ENCODE measurements at places on chromosomes 1 and 21.

- DNase-seq, result no peak
Measured at GRCh38 chr1:182299728-182300616, 91.6 kb downstream of the GLUL start.

GRCh38 chr1:96329121-96329520, 392.5 kb upstream of the PTBP2 start:
- no peak for DNase-seq

GRCh38 chr1:115529216-115529897, 112.4 kb upstream of the VANGL1 start:
- no peak for DNase-seq

- no peak for DNase-seq
Measured at GRCh38 chr1:119541389-119541788, 34.4 kb downstream of the HSD3B1 start.

GRCh38 chr21:43864313-43864961, 586 bp upstream of the AGPAT3 start:
- peak; percentile 35 for DNase-seq

DNA sequence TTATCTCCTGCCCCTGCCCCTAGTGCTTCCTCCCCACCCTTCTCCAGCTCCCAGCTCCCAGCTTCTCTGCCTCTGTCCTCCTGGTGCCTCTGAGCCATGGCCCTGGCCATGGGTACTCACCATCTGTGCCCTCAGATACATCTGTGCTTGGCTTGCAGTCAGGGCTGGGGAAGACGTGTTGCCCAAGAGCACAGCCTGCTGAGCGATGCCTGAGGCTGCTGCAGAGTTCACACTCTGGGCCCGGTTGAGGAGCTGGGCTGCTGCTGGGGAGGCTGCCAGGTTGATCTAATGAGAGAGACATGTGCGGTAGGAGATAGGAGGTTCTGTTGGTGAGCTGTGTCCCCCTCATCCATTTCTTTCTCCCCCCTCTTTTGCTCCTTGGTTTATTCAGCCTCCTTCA, 49.4 kb upstream of the A3GALT2 start:
- DNase-seq, result no peak

GRCh38 chr1:97867127-97867526, 53.7 kb downstream of the DPYD start:
- DNase-seq, result no peak

- no peak for DNase-seq
Measured at GRCh38 chr1:108612496-108612895, 48.4 kb downstream of the HENMT1 start.

DNA sequence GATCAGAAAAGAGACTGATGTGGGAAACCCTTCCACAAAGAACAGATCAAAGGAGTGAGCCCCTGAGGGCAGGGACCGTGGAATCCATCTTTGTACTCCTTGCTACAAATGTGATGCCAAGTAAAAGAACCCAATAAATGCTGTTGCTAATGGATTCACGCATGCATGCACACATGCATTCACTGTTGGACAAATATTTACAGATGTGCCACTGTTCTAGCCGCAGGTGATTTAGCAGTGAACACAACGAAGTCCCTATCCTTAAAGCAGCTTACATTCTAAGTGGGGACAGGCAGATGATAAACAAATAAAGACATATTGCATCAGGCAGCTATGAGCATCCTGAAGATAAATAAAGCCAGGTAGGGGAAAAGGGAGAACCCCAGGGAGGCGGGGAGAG, 67.8 kb downstream of the ITPKB start:
- no peak for DNase-seq

- DNase-seq, result no peak
Measured at GRCh38 chr1:204987689-204988088, 55.3 kb upstream of the CNTN2 start.

DNA sequence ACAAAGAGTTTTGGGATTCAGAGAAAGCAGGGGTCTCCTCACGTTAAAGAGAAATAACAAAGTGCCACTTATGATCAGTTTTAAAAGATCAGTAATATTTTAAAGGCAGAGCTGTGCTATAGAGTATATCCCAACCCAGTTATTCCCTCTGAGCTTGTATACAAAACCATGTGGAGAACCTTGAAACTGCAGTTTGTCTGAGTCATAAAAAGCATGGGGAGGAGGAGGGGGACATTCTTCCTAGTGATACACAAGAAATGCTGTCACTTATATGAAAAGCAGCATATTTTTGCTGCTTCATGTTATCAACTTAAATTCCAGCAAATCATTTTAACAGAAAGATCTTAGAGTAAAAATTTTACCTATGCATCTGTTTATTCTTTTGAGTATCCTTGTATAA, 244.5 kb downstream of the GPR52 start:
- DNase-seq, result no peak

DNA sequence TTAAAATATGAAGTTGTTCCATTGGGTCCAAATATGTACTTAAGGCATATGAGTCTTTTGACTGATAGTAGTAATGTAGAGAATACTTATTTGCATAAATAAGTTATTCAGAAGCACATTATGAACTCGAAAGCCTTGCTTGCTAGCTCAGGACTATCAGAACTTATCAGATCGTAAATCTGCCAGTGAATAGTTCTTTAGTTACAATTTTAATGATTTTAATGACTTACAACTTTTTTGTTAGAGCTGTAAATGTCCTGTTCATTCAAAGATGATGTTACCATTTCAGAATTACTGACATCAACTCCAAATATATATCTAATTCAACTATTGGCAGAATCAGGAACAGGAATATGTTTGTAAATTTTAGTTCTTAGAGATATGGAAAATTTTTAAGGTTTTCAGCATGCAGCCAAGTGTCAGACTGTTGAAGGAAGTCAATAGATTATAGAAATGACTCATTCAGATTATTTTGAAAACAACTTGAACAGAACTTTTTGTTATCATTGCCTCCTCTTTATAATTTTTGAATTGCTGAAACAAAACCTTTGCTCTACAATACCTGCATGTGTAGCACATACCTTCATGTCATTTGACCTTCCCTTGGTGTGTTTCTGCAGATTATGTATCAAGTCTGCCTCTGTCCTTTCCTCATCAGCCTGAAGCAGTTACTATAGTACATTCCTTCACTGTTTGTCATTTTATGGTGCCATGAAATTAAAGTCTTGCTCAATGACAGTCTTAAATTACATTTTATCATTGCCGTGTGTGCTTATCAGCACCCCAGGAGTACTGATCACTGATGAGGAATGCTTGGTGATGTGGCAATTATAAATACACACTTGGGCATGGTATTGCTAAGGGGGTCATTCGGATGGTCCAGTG, 44.9 kb downstream of the LRRC8D start:
- no peak for DNase-seq

DNA sequence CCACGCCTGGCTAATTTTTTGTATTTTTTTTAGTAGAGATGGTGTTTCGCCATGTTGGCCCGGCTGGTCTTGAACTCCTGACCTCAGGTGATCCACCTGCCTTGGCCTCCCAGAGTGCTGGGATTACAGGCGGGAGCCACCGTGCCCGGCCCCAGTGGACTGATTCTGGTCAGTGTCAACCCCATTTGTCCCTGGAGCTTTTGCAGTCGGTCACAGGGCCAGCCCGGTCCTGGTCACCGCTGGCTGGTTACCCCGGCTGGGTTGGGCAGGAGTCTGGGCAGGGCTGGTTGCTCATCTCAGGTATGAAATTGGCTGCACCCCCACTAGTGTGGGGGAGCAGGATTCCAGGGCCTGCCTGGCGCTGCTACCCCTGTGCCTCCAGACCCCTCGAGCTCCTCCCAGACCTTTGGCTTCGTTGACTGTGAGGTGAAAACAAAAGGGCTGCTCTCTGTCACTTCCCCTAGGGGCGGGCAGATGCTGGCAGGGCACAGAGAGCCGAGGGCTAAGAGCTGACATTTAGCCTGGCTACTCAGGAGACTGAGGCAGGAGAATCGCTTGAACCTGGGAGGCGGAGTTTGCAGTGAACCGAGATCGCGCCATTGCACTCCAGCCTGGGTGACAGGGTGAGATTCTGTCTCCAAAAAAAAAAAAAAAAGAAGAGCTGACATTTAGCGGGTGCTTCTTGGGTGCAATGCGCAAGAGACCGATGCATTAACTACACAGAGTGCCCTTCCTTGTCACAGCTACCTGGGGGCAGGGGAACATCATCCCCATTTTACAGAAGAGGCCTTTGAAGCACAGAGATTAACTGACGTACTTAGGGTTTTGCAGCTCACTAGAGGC, 10.6 kb downstream of the TNFRSF1B start:
- no peak for DNase-seq

- DNase-seq, result no peak
Measured at GRCh38 chr1:236284291-236284721, 2.5 kb upstream of the ERO1B start.

GRCh38 chr21:45115141-45115540, 40.8 kb downstream of the ADARB1 start:
- no peak for DNase-seq

- peak; percentile 88 for DNase-seq
Measured at GRCh38 chr1:235504122-235504493, at the start of gene B3GALNT2. Gene B3GALNT2, minus strand, starts transcription at chr1:235504452. Its CDS starts 200 bp downstream, at chr1:235504252.

DNA sequence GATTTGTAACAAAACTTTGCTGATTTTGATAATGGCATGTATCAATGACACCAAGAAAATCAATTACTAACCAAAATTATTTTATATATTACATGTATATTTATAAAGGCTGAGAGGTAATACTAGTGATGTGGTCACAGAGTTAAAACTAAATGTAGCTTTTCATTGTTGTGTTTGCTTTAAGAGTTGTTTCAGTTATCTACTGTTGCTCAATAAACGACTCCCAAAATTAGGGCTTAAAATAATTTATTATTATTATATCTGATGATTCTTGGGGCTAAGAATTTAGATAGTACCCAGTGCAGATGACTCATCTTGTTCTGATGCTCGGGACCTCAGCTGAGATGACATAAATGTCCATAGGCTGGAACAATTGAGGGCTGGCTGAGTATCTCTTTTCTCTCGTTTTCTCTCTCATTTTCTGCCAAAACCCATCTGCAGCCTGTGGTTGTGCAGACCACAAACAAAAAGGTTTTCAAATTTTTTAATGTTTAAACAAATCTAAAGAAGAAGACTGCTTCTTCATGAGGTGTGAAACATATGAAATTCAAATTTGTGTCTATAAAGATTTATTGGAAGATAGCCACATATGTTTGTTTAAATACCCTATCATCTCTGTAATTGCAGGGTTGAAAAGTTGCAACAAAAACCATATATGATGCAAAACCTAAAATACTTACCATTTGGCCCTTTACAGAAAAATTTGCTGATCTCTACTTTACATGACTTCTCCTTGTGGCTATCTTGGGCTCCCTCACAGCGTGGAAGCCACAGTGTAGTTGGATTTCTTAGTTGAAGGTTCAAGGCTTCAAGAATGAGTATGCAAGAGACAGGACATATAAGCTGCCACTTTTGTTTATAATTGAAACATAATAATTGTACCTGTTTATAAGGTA, 14.8 kb upstream of the PTPRC start:
- DNase-seq, result no peak

GRCh38 chr1:13643017-13643416, 57.0 kb upstream of the PRDM2 start:
- no peak for DNase-seq

DNA sequence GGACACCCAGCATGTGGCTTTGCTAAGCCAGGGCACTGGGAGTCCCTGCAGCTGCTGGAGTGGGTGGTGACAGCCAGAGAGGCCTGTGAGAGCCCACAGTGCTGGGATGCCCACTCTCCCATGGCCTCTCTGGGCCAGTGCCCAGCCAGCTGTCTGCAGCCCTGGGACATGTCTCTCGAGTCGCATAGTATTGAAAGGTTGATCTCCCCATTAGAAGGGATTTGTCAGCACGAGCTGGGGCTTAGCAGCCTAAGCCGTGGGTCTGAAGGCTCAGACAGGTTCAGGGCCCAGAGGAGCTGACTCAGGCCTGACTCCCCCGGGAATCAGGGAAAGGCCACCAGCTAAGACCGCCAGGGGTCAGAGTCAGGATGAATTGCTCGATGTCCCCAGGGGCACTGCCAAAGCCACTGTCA, 53.5 kb downstream of the FOXD2 start:
- no peak for DNase-seq

GRCh38 chr1:165828669-165829329, 1.4 kb downstream of the UCK2 start:
- no peak for DNase-seq

DNA sequence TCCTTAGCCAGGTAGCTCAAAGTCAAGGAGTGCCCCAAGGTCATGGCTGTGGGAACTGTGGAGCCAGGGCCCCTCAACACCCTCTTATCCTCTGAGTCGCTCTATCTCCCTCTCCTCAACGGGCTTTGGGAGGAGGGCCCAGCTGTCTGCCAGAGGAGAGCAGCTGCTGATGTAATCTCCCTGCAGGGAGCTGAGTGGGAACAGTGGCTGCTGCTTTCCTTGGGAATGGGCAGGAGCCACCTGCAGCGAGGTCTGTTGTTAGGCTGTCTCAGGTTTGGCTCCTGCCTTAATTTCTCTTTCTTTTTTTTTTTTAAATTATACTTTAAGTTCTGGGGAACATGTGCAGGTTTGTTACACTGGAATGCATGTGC, 58.8 kb upstream of the MAP1LC3C start:
- DNase-seq, result no peak

GRCh38 chr21:32382108-32382644, 10.6 kb downstream of the URB1 start:
- DNase-seq, result no peak

- no peak for DNase-seq
Measured at GRCh38 chr21:44402323-44403105, 49.1 kb downstream of the TRPM2 start.

GRCh38 chr1:55823541-55824250, 608.5 kb upstream of the USP24 start:
- DNase-seq, result no peak

- DNase-seq, result no peak
Measured at GRCh38 chr1:10615332-10615731, 140.6 kb downstream of the PEX14 start.

DNA sequence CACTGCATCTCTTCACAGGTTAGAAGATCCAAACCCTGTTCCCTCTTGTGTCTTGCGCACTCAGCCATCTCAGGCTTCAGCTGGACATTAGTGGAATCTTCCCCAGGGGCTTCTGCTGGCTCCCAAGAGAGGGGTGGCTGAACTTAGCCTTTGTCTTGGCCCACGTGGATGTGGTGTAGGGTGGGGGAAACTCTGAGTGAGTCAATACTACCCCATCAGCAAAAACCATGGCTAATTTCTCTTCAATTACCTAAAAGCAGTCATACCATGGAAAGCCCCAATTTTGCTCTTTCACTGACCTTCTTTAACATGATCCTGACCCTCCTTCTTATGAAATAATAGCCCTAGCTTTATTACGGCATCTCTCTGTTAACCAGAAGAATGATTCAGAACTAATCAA, 72.5 kb upstream of the RAB3GAP2 start:
- no peak for DNase-seq

DNA sequence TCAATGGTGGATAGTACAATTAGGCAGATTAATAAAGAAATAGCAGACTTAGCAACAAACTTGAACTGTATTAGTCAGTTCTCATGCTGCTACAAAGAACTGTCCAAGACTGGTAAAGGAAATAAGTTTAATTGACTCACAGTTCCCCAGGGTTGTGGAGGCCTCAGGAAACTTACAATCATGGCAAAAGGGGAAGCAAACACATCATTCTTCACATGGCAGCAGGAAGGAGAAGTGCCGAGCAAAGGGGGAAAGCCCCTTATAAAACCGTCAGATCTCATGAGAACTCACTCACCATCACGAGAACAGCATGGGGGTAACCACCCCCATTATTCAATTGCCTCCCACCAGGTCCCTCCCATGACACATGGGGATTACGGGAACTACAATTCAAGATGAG, 27.1 kb upstream of the PDE4B start:
- DNase-seq, result no peak

Data from stimulated activated naive CD4-positive, alpha-beta T cell treated with Interleukin-2 at 50 U/mL for 16 hours (primary cell).